ENCODE measurements at places on chromosomes 2 and 18.

GRCh38 chr2:101185656-101186055, 34.5 kb upstream of the TBC1D8 start:
- no peak for DNase-seq

DNA sequence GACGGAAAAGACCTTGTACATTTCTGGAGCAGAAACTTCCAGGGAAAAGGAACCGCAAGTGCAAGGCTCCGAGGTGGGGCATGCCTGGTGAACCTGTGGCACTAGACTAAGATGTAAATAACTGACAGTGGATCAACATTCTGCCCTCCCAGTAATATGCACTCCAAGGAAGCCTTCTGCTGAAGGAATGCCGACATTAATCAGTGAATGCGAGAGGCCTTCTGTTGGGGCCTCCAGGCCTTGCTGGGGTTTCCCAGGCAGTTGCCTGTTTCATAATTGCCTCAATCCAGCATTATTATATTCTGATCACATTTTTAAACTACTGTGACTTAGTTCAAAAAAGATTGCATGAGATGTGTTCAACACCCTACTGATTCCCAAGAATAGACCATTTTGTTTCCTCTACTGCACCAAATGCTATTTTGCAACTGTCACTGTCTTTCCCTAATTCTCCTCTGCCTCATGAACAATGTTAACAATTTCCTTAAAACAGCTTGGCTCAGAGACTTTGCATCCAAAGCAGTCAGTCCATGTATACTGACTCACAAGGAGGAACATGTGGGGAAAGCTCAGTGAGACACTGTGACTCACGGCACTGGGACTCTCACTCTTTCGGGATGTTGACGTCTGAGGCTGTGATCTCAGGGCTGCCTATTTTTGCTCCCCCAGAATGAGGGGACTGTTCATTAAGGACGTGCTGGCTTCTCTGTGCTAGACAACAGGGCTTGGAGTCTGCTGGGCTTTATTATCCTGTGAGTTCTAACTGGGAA, 10.5 kb upstream of the DSG2 start:
- peak; percentile 97 for DNase-seq

- DNase-seq, result no peak
Observed at GRCh38 chr2:17863539-17863938, 14.9 kb upstream of the KCNS3 start.

DNA sequence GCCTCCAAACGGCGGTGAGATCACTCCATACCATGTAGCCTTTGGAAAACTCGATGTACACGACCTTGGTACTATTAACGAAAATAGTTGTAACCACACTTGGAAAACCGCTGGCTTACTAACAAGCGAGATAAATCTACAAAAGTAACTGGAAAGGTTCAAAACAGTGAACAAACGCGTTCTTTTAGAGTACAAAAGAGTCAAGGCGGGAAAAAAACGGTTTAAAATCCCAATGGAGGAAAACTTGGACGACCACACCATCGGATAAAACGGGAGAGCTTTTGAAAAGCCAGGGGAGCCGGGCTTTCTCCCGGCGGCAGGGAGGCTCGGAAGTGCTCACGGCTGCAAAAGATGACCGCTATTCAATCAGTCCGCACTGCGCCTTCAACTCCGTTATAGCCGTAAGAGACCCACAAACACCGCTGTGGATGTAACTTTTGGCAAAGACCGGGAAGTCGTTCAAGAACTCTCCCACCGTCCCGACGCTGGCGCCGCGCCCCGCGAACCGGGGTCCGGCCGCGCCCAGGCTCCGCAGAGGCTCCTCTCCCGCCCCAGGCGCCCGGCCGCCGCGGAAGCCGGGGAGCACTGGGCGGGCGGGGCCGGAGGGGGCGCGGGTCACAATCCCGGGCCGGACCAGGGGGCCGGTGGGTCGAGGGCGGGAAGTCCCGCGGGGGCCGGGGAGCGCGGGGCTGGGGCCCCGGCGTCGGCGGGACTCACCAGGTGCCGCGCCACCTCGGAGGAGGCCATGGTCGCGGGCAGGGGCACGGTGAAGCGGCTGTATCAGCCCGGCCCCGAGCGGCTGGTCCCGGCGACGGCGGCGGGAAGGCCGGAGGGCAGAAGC, 465 bp downstream of the SEPTIN10 start:
- DNase-seq, result peak; percentile 61

DNA sequence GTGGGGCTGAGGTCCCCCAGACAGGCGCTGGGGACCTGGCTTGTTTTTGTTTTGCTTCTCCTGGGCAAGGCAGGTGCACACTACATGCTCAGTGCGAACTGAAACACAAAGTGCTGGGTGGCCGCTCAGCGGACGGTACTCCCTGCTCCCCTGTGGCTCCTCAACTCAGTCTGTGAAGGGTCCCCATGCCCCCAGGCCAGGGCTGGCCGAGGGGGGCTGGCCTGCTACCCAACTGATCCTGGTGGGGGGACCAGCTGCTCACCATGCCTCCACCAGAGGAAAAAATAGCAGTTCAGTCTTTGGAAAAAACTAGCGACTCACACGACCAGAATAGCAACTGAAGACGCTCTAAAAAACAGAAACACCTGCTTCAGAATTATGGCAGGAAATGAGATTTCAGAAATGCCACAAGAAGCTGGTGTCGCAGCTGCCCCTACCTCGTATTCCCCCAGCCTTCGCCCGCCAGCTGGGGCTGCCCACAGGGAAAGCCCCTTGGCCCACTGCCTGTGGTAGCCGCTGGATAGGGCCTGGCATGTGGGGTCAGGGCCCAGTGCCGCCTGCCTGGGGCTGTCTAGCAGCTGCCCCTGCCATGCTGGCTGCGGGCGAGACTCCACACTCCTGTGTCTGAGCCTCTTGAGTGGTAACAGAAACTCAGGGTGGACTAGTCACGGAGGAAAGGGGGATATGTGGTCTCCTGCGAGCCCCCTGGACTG, 43.7 kb downstream of the MEX3C start:
- no peak for DNase-seq

GRCh38 chr2:78839259-78839658, 186.2 kb upstream of the REG3G start:
- DNase-seq, result no peak

GRCh38 chr2:159637988-159638501, 21.7 kb upstream of the BAZ2B start:
- DNase-seq, result peak; percentile 99

DNA sequence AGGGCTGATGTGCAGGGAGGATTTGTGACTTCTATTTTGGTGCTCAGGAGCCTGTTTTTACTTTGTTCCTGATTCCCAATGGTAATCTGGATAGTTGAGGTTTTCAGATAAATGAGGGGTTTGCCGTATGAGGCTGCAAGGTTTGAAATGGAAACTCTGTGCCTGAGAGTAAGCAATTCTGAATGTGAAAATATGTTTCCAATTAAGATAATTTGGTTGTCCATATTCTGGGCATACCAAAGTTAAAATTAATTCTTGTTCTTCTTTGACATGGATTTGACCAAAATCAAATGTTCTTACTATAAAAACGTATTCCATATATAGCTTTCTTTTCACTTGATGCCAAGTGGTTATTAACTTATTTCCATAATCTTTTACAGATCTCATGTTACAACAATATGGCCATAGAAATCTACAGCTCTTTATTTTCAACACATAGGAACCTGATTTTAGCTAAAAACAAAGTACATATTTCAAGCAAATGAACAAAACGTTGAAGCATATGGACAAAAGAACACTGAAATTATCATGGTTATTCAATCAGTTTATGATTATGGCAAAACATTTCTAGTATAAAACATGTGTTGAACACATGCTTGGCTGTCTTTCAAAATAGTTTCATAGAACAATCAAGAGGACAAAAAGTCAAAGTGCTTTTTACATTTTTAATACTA, 63.4 kb upstream of the ARHGAP28 start:
- DNase-seq, result no peak

DNA sequence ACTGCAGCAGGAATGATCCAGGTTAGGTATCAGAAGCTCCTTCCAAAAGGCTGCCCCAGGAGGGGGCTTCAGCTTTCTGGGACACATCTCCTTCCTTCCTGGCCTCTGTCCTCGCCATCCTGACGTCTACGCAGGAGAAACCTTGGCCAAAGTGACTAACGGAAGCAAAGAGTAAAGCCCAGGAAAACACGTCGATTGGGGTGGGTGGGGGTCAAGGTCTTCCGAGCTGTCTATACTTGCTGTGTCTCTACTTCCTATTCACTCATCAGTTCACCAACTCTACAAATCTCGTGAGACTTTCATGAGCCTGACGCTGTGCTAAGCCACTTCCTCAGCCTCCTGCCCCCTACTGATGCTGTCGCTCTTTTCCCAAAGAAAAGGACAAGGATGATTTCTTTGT, 212.6 kb downstream of the TNS1 start:
- DNase-seq, result no peak

DNA sequence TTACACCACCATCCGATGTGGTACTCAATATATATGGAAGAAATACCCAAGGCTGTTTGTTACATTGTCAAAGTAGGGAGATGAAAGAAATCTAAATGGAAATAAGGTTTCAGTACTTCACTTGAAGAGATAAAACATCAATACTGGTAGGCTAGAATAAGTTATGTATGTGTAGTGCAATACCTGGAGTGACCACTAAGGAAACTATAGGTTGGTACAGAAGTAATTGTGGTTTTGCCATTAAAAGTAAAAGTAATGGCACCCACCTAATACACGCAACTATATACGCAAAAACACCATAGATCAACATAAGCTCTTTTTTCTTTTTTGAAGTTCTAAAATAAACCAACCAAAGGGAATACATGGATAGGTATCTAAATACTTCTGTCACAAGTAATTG, 143.2 kb upstream of the KYNU start:
- no peak for DNase-seq

DNA sequence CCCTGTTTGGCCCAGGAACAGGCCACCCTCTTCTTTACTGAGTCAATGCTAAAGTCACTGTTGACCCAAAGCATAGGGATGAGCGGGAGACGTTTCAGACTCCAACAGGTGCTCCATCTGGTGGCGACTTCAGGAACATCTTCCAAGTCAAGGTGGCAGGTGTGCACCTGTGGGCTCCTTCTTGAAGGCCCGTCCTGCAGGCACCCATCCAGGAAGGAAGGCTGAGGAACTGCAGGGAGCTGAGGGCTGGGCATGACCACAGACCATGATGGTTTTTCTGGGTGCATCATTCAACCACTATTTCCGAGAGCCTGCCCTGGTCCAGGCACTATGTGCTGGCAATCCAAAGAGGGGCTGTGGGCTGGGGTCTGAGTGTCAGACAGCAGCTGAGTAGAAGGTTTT, 142.8 kb downstream of the NDUFA10 start:
- DNase-seq, result peak; percentile 3

DNA sequence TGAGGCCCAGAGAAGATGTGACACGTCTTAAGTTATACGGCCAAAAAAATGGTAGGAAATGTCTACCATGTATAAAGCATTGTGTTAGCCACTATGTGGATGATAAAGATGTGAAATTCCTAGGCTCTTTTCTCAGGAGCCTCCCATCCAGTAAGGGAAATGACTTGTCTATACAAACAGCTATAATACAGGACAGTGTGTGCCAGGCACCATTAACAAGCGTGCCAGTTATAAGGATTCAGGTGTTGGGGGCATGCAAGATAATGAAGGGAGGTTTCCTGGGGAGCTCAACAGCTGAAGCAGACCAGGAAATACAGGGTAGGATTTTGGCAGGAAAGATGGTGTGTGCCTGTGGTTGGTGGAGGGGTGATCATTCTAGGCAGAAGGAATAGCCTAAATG, 37.6 kb downstream of the ALPK2 start:
- DNase-seq, result no peak

DNA sequence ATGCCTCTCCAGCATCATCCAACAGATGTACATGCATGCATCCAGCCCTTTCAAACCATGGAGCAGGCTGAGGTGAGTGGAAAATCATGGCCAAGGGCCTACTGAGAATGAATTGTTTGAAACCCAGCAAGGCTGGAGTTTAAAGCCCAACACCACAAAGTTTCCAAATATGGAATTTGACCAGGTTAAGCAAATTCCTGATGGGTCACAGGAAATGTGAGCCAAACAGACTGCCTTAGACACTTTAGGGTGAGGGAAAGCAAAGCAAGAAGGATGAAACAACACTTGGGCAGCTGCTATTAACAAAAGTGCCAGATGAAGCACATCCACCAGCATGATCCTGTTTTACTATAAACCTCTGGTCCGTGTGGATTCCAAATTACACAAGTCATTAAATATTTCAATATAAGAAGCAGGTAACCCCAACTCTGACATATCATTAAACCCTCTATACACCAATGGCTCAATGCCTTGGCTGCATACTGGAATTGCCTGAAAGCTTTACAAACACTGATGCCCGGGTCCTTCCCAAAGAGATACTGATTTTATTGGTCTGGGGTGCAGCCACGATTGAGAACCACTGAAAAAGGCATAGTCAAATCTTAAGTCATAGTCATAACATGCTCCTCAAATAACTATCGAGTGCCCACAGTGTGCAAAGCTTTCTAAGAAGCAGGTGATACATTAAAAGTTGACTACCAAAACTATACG, 9.1 kb downstream of the KLF7 start:
- peak; percentile 37 for DNase-seq

Data from astrocyte (in vitro differentiated cells and primary cell).